ENCODE measurements at places on chromosomes 7 and 10. TPM values are rescaled to one million over a fixed set of nuclear protein-coding genes. Genes with fewer than 3 reads are reported as not detected.

The PHKG1 gene
- 0.47 TPM for polyA plus RNA-seq

The CTTNBP2 gene
- 3.4 TPM for polyA plus RNA-seq

The SFTPA1 gene
- polyA plus RNA-seq: 0.39 TPM

The ENKUR gene
- 0.01 TPM for polyA plus RNA-seq

The ZNF503 gene
- polyA plus RNA-seq: 12.7 TPM

The FAM25C gene
- not detected for polyA plus RNA-seq

The HMX3 gene
- polyA plus RNA-seq: 0.67 TPM

The HOXA9 gene
- 2.7 TPM for polyA plus RNA-seq

The MYL7 gene
- polyA plus RNA-seq: 0.18 TPM

The GBX1 gene
- polyA plus RNA-seq: not detected

The NODAL gene
- polyA plus RNA-seq: not detected
